Spleen (tissue), 13 donors: ENCODE measurements at places on chromosomes 16 and 17.

GRCh38 chr17:77054936-77055335 lies 85.8 kb upstream of the SEC14L1 start:
- no peak for DNase-seq
- H3K27ac ChIP-seq = no peak overlapping the region
- H3K4me3 ChIP-seq = no peak overlapping the region
- H3K27me3 ChIP-seq = peaks cover 10% of the 10 kb centered on the region
- H3K4me1 ChIP-seq = peaks cover 6% of the 10 kb centered on the region

GRCh38 chr16:11253009-11253994 lies 2.7 kb downstream of the SOCS1 start:
- peak overlapping the region; percentile 73 for H3K4me3 ChIP-seq
- no peaks in the 10 kb centered on the region for H3K36me3 ChIP-seq

DNA sequence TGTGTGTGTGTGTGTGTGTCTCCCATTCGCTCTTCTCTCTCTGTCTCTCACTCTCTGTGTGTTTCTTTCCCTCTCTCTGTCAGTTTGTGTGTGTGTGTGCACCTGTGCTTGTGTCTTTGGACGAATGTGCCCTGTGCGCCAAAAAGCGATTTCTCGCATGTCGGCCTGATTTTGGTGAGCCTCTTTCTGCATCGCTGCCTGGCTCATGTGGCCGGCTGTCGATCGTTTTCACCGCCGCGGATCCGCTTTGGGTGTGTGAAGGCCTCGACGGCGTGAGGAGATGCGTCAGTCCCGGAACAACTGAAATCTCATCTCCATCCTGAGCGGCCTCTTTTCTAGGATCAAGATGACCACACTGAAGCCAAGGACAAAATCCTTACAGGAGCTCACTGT lies 609.0 kb downstream of the KCNJ18 start:
- no peaks in the 10 kb centered on the region for H3K36me3 ChIP-seq
- H3K27ac ChIP-seq = no peak overlapping the region
- no peak overlapping the region for H3K4me3 ChIP-seq
- H3K4me1 ChIP-seq = no peaks in the 10 kb centered on the region
- H3K27me3 ChIP-seq = no peaks in the 10 kb centered on the region
- no peak for DNase-seq

GRCh38 chr17:11814655-11815262 lies 182.5 kb downstream of the ZNF18 start:
- H3K4me3 ChIP-seq = no peak overlapping the region
- H3K4me1 ChIP-seq = peaks cover 3% of the 10 kb centered on the region
- H3K36me3 ChIP-seq = no peaks in the 10 kb centered on the region

GRCh38 chr16:74558873-74559272 lies 48.0 kb downstream of the GLG1 start:
- no peak for DNase-seq
- H3K27me3 ChIP-seq = no peaks in the 10 kb centered on the region
- H3K4me3 ChIP-seq = no peak overlapping the region
- peaks cover 11% of the 10 kb centered on the region for H3K4me1 ChIP-seq
- no peaks in the 10 kb centered on the region for H3K36me3 ChIP-seq

DNA sequence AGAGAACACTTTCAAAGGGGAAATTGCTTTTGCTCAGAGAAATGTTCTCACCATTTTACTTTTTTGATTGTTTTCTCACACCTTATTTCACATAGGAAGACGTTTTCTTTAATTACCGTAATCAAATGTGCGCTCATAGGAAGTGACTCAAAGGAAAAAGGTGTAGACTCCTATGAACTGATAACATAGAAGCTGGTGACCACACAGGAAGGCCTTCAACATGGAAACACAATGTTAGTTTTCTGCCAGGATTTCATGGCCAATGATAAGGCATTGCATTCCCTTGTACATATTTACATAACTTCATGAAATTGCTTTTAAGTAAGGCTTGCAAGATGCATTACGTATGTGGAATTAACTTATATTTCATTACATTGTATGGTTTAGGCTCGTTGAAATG lies 40.9 kb upstream of the KCNJ16 start:
- no peaks in the 10 kb centered on the region for H3K36me3 ChIP-seq
- no peaks in the 10 kb centered on the region for H3K27me3 ChIP-seq
- no peak for DNase-seq
- peak overlapping the region; percentile 59 for H3K27ac ChIP-seq
- no peaks in the 10 kb centered on the region for H3K4me1 ChIP-seq

DNA sequence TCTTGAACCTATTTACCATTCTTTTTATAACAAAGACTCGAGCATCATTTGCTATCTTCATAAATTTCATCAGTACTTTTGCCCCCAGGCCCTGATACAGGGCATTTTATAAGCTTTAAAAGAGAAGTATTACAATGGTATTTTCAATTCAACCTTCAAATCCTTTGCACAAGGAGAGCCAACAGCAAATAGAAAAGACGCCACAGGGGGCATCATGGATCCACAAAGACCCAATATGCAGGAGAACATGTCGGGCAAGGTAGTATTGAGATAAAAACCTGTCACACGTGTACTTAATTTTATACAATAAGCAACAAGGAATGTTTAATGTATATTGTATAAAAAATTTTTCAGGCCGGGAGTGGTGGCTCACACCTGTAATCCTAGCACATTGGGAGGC lies 10.2 kb downstream of the MAP3K14 start:
- no peak overlapping the region for H3K4me3 ChIP-seq
- H3K27me3 ChIP-seq = no peaks in the 10 kb centered on the region
- H3K27ac ChIP-seq = peak overlapping the region; percentile 90
- peaks cover 58% of the 10 kb centered on the region for H3K4me1 ChIP-seq
